ENCODE measurements at places on chromosomes 2 and 18. TPM values are rescaled to one million over a fixed set of nuclear protein-coding genes. Genes with fewer than 3 reads are reported as not detected.
A peak's percentile ranks its signal among the peaks of the same experiment; 100 is the strongest.

Gene ALLC
- not detected for total RNA-seq

Gene SLC9A2
- 0.52 TPM for total RNA-seq

Gene PTPN4
- 48.7 TPM for total RNA-seq

GRCh38 chr18:5284808-5285207 is 10.7 kb downstream of the ZBTB14 start:
- DNase-seq = no peak

DNA sequence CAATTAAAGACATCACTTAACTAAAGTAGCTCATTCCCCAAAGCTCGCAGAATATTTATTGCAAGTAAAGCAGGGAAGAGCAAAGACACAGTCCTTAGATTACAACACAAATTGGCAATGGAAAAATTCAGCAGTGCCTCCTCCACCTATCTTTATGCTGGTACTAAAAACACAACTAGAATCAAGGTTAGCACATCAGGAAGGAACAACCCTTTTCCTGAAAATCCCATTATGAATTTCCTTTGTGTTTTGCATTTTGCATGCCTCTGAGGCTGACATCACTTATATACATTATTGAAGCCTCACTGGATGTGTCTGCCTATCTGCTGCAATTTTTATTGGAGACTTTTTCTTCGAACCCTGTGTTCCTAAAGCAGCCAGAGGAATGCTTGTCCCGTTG is 193.8 kb upstream of the STK17B start:
- DNase-seq = no peak

GRCh38 chr2:439556-440402 is 151.9 kb upstream of the ALKAL2 start:
- no peak for DNase-seq

DNA sequence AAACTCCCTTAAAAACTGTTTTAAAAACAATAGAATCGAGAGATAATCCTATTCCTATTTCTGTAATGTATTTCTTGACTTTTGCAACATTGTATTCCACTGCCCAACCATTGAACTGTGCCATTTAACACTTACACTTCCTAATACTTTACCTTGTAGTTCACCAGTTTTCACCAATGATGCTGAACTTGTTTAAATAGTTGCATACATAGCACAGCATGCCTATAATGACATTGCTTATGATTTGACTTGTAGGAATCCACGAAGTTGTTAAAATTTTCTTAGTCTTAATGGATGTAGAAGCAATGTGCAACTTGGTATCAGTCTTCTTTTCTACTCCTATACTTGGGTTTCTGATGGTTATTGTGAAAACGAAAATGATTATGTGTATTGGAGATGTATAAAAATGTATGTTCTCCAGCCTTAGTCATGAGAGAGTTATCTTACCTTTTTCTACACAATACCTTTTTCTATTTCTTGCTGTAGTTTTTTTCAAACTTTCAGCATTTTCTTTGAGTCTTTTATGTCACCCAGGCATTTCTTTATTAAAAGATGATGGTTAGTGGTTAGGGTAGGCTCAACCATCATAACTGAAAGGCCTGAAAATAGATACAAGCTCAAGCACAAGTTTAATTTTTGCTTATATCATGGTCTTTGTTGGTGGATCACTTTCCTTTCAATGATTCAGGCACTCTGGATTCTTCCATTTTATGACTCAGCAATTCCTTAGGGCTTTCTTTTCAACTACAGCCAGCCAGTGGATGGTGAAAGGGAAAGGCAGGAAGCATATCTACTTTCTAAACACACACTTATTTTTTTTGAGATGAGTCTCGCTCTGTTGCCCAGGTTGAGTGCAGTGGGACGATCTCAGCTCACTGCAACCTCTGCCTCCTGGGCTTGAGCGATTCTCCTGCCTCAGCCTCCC is 9.4 kb downstream of the GPD2 start:
- DNase-seq = peak; percentile 65

DNA sequence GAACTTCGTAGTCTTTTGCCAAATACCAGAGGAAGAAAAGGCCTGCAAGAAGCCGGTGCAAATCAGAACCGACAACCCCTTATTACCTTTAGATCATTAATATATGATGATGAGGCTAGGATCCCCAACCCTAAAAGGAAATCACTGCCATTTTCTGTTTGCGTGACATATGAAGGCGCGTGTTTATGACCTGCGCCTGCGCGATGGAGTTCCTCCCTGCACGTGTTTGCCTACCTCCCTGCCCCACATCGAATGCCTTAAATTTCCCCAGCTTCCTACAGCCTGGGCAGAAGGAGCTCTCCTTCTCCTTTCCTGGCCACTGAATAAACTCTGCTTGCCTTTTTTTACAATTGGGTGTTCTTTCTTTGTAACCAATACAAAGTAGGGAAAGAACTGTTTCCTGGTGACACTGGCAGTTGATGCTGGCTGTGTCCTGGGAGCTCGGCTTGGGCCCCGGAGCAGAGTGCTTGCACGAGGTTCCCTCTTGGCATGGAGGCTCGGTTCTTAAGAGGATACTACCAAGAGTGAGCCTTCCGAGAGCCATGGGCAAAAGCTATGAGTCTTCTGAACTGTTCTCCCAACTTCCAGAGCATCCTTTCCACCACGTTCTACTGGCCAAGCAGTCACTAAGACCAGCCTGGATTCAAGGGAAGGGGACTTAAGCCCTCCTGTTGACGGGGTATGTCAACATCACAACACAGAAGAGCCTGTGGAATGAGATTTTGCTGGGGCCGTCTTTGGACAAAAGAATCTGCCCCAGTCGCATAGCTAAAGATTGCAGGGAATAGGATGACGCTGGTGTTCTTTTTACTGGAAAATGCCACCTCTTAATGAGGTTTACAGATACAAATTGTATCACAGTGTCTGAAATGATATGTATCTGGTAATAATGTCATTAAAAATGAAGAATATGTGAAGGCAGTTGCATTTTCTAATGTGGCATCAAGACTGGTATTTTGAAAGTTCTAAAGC is 179.8 kb downstream of the SH3BP4 start:
- DNase-seq = no peak

GRCh38 chr2:190378880-190379237 is 29.3 kb upstream of the MFSD6 start:
- no peak for DNase-seq

DNA sequence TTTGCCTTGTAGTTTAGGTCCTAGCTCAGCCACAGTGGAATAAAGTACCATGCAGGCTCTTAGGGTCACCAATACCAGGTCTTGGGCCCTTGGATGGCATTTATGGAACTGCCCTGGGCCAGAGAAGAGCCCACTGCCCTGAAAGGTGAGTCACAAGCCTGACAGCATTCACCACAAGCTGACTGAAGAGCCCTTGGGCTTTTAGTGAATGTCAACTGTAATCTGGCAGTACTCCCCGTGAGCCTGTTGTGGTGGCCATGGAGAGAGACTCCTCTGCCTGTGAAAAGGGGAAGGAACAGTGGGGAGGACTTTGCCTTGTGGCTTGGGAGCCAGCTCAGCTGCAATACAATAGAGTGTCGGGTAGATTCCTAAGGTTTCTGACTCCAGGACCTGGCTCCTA is 1389.7 kb downstream of the DSC3 start:
- DNase-seq = peak; percentile 11

- DNase-seq = no peak
These were observed 102.8 kb downstream of the GREB1L start for GRCh38 chr18:21344860-21345259.

Measured in mammary epithelial cell (primary cell).